ENCODE measurements at places on chromosomes 6 and 20. TPM values are rescaled to one million over a fixed set of nuclear protein-coding genes. Genes with fewer than 3 reads are reported as not detected.

DNA sequence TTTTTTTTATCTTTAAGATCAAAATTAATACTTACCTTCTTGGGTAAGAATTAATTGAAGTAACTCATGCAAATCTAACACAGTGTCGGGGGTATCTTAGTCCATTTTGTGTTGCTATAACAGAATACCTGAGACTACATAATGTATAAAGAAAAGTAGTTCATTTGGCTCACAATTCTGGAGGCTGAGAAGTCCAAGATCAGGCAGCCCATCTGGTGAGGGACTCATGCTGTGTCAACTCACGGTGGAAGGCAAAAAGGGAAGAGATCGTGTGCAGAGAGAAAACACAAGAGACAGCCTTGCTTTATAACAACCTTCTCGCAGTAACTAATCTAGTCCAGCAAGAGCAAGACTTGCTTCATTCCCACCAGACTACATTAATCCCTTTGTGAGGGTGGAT lies 92.9 kb upstream of the VSTM2L start:
- no peak for DNase-seq

GRCh38 chr6:111185954-111186353 lies 98.7 kb downstream of the SLC16A10 start:
- no peak for DNase-seq

GRCh38 chr6:170250455-170250854 lies 40.4 kb downstream of the DLL1 start:
- no peak for DNase-seq

IL17A gene
- not detected for total RNA-seq

TOX2 gene
- total RNA-seq, result 85.4 TPM

GMPR gene
- 3.5 TPM for total RNA-seq

OR12D3 gene
- total RNA-seq, result not detected

TRIM40 gene
- total RNA-seq, result not detected

TPD52L1 gene
- total RNA-seq, result 2.9 TPM
